ENCODE measurements at places on chromosomes 12 and 14.

DNA sequence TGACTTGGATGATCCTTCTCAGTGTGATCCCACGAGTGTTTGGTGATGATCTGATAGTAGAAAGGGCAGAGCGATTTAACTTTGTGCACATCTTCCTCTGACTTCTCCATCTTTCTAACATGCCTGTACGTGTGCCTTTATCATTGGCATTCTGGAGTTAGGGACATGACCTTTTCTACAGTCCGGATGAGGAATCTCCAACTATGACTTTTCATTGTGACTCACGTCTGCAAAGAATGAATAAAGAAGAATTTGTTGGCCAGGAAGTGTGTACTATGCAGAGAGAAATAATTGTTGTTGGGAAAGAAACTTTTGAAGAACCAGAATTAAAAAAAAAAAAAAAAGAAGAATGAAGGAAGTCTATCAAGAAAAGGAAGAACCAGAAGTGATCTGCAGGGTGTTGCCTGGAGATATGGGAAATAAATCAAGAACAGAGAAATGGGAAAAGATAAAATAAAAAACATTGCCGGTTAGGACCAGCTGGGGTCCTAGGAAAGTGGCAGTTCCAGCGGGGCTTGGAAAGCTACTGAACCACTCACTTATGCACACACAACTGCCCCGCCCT, 25.3 kb downstream of the PPFIBP1 start:
- no peak for DNase-seq

DNA sequence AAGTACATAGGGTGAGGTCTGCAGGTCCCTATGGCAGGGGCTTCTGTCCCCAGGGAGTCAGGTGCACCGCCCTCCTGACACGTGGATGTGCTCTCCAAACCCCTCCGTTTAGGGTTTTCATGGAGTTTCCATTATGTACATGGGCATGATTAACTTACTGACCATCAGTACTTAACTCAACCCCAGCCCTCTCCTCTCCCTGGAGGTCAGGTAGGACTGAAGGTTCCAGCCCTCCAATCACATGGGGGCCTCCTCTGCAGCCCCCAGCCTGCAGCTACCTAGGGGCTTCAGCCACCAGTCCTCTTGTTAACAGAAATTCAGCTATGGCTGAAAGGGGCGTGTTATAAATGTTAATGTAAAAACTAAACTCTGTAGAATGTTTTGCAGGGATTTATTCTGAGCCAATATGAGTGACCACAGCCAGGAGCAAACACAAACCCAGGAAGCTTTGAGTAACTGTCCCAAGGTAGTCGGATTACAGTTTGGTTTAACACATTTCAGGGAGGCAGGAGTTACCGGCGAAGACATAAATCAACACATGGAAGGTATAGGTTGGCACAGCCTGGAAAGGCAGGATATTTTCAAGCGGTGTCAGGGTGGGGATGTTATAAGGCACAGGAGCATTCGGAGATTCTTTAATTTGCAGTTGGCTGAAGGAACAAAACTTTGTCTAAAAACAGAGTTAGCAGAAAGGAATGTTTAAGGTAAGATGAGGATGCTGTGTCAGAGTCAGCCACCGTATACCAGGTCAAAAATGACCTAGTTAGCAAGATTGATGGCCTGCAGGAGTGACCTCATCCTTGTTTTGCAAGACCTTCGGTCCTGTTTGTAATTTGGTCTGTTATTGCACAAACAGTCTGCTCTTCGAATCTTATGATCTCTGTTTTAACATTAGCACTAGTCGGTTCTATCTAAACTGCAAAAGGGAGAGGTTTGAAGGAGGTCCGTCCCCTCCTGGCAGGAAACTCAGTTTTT, 75.2 kb downstream of the TNFAIP2 start:
- no peak for DNase-seq

DNA sequence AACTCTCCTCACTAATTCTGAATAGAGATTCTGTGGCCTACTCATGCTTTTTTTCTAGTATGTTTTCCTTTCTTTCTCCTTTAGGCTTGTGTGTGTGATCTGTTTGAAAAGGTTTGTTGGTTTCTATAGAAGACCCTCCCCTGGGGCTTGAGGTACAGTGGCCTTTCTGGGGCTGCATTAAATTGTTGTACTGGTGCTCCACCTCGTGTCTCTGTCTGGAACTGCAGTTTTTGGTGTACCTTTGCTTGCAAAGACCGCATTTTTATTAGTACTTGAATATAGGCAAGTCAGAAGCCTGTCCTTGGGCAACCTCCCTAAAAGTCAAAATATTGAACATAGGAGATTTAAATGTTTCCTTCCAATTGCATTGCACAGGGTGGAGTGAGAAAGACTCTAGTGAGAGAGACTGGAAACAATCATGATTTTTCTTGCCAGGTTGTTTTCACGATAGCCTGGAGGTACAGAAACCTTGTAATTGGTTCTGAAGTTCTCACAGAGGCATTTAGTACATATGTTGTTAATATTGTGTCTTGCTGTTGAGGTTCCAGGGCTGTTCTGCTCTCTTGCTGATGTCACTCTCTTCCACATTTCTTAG, 39.0 kb downstream of the SLCO1B1 start:
- peak; percentile 57 for DNase-seq

DNA sequence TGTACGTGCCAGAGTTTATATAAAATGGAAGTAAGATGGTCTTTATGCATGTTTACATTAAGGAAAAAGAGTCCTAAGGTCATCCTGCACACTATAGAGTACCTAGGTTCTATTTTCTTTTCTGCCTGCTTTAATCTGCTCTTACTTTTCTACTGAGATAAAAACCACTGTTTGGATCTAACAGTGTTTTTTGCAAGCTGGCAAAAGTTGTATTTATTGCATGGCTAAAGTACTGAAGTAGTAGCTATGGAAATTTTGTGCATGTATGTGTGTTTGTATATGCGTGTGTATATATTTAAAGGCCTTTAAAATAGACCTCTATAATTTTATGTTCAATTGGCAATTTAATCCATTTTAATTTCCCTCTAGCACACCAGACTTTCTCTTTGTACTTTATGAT, 98.3 kb upstream of the CPSF6 start:
- no peak for DNase-seq

- DNase-seq: no peak
Observed at GRCh38 chr14:23641915-23642588, 5.9 kb downstream of the DHRS2 start.

DNA sequence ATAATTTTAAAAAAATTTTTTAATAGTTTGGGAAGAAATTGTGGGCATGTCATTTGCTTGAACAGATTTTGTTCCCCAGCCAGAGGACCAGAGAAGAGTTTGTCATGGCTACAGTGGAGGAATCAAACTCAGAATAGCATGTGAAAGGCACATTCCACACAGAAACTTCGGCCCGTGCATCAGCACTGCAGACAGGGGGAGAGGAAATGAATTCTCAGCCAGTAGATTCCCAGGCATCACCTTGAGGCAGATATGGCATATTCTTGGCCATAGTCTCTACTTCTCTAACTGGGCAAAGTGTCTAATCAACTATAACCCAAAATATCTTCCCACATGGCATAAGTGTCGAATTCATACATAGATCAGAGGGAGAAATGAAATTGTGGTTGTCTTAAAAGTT, 153.3 kb downstream of the PRKCH start:
- DNase-seq: no peak

DNA sequence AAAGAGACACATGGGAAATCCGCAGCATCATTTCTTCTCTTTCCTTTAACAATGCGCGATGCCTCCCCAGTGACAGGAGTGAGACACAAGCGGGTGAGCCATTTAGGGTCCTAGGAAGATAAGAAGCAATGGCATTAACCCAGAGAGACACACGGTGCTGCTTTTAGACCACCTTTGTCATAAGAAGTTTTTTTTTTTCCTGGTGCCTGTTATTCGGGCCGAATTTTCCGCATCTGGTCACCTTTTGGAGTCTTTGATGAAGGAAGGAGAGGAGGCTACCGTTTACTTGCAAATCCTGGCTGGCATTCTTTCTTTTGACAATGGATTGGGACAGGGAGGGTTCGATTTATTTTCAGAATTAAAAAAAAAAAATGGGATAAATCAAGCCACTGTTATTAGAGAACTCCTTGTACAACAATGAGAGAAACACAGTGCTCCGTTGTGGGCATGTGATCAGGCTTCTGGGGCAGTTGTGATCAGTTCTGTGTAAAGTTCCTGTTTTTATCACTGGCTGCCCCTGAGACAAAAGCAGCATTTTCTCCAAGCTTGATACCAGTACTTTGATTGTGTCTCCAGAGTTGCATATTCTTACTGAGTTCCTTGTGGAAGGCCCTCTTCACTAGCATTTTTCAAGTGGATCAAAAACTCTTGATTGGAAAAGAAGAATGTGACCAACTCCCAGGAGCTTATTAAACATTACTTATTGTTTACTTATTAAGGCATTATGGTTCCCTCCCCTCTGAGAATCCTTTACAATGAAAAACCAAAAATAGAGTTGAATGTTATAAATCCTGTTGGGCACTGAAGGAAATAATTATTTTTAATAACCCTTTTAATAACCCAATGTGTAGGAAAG, 1.1 kb downstream of the DIP2B start:
- no peak for DNase-seq

GRCh38 chr12:69602954-69603353, 7.8 kb downstream of the LRRC10 start:
- DNase-seq: no peak

GRCh38 chr12:101230547-101230946, 20.5 kb upstream of the SLC5A8 start:
- DNase-seq: no peak

DNA sequence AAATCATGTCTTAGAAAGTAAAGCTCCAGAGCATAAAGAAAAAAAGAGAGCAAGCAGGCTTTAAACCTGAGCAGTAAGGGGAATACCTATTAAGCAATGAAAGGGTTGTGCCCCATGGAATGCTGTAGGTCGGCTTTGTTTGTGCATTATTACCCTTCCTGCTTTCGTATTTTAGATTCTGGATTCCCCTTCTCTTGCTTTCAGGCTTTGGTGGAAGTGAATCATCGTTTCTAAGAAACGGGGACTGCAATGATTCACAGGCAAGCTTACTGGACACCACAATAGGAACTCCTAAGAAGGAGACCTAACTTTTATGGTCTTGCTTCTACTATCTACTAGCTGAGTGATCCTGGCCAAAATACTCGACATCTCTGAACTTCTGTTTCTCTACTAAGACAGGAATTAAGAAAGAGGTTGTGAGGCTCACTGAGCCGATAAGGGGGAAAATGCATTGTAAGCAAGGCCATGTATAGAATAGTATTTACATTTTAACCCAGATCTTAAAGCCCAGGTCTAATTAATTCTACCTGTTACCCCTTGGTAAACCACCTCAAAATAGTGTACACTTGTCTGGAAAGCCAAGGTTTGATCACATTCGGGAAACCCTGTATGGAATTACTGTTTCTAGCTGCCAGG, 1.2 kb upstream of the BMAL2 start:
- DNase-seq: peak; percentile 63

GRCh38 chr14:67733616-67734015, 31.9 kb downstream of the RDH12 start:
- DNase-seq: no peak

DNA sequence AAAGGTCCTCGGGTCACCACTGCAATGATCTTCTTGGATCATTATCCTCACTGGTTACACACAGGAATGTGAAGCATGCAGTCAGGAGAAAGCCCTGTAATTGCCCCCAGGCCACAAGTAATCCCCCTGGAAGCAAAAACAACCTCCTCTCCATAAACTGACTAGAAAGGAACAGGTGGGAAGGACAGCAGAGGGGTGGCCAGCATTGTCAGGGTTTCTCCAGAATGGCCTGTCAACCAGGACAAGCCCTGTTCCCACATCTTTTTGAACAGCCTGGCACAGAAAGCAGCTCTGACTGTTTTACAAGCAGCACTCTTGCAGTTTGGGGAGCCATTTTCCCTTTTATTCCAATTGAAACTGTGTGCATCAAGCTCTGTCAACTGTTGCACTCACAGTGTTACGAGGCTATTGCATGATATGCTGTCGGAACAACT, 36.1 kb downstream of the TMCC3 start:
- no peak for DNase-seq

GRCh38 chr12:69341328-69341727, 6.9 kb upstream of the LYZ start:
- no peak for DNase-seq

- no peak for DNase-seq
Observed at GRCh38 chr14:71478542-71478941, 453.7 kb upstream of the RGS6 start.

GRCh38 chr12:62205346-62205745, 54.9 kb upstream of the USP15 start:
- no peak for DNase-seq

DNA sequence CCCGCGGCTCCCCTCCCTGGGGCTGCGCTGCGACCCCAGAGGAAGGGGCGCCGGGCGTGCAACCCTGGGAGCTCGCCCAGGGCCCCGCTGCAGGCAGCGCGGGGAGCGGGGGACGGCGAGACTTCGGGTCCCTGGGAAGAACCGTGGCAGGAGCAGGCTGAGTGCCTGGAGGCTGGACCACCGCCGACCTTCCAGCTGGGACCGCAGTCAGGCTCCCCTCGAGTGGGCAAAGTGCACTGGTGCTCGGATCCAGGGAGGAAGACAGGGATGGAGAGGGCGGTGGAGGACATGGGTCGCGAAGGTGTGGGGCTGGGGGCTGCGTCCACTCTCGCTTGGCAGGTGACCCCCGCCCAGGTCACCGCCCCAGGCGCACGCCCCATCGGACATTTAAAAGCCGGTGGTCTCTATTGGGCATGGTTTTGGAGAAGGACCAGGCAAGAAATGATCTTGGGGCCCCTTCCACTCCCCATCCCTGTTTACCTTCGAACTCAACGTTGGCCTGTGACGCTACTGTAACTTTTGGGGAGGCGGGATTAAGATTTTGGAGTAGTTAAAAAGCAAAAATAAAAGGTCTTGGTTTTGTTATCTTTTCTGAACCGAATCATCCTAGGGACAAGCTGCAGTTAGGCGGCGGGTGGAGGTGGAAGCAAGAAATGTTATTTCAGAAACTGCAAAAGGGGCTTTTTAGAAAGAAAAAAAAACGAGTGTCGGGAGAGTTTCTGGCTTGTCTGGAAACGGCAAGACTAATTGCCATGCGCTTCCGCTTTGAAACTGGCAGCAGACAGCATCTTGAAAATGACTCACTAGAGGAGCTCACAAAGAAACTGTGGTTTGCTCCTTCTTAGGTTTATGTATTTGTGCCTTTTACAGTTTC, 1.0 kb downstream of the ELK3 start:
- peak; percentile 95 for DNase-seq

- DNase-seq: no peak
Observed at GRCh38 chr12:116592731-116593130, 33.5 kb downstream of the MAP1LC3B2 start.

GRCh38 chr12:111249018-111249370, 119.9 kb downstream of the PHETA1 start:
- no peak for DNase-seq

GRCh38 chr14:94575730-94576585, 5.3 kb upstream of the SERPINA5 start:
- no peak for DNase-seq

DNA sequence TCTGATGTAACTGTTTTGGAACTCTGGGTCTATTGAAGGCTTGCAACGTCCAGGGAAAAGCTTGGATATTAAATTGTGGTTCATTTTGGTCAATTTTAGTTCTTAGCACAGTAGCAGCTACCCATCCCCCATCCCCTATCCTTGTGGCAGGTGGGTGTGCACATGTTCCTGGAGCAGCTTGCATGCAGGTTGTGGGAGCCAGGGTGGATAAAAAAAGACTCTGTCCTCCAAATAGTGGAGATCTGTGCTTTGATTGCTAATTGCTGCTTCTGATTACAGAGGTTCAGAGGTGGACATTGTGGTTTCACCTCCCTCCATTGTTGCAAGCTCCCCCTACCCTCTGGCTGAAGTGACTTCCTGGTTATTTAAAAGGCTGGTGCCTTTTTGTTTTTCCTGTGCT, 23.1 kb downstream of the ATP23 start:
- DNase-seq: no peak

Measured in MM.1S (cell line).